ENCODE measurements at places on chromosomes 1 and 21.

DNA sequence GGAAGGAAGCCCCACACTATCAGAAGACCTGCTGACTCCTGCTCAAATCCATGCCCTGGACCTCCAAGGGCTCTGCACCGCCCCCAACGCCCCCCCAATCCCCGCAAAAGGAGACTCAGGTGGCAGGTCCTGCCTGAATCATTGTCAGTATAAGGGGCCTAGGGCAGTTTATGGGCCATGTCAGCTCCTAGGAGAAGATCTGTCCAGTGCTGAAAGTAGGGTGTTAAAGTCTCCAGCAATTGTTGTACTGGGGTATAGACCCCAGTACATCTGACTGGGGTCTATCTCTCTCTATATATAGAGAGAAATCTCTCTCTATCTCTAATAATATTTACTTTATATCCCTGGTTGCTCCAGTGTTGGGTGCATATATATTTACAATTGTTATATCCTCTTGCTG lies 12.1 kb upstream of the OLIG2 start:
- DNase-seq, result peak; percentile 35

DNA sequence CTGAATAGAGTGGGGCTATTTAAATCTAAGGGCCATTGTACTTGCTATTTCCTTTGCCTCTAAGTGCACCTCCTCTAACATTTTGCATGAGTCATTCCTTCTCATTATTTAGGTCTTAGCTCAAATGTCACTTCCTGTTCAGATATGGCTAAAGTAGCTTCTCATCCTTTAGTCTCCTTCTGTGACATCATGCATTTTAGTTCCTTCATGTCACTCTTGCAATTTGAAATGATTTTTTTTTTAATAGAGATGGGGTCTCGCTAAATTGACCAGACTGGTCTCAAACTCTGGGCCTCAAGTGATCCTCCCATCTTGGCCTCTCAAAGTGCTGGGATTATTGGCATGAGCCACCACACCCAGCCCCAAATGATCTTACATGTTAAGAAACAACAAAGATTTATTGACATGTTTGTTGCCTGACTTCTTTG lies 6.6 kb downstream of the TBX19 start:
- DNase-seq, result peak; percentile 64

GRCh38 chr1:9062846-9063245 lies 6.6 kb downstream of the SLC2A5 start:
- DNase-seq, result no peak

DNA sequence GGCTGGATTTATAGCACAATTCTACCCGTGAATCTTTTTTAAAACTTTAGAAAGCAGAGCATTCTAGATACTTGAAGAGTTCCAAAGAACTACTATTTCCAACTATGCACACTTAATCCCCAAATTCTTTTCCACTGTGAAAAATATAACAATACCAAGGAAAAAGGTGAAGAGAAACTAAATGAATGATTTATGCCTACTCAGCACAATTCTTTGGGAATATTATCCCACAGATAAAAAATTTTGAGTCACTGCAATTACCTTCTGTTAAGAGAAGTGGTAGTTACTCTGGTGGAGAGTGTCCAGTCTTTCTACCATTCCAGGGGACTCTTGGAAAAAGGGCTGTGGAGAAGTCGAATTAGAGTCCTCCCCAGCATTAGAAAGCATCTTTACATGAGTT lies 39.2 kb downstream of the ERO1B start:
- no peak for DNase-seq

DNA sequence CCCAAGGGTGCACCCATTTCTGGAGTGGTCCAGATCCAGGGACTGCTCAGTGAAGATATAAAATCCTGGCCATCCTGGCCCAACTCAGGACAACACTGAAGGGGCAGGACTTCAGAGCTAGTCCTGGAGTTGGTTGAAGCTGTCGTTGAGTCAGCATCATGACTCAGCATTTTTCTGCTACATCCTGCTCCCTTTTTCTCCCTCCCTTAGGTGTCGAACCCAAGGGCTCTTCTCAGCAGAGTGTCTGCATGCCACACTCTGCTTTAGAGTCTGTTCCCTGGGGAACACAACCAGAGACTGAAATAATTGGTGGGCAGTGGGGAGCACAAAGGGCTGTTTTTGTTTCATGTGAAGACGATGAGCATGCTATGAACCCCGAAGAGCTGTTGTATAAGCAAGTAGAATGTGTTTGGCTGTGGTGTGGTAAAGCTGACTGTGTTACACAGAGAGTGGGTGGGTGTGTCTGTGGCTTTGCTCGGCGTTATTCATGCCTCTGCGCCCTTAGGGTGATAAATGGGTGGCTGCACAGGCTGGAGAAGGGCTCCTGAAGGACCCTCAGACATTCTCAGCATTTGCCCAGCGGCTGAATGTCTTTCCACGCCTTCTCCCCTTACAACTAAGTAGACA lies 167.2 kb downstream of the CYYR1 start:
- DNase-seq, result peak; percentile 18

- peak; percentile 22 for DNase-seq
Measured at GRCh38 chr1:100360790-100361510, 8.6 kb downstream of the CDC14A start.

DNA sequence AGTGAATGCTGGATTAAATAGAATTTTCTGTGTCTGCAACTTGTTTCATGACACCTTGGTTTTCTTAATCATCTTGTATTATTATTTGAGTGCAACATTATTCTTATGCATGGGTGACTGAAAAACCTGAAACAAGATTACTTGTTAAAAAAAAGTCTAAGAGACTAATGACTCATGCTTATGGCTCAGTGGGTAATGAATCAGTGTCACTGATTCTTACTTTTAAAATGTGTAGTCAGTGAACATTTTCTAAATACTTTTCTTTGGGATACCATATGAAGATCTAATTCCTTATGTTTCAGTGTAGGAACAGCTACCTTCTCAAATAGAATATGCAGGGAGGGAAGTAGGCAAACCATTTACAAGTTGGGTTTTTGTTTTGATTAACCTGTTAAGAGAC lies 65.5 kb downstream of the PRKAA2 start:
- DNase-seq, result no peak

- no peak for DNase-seq
Measured at GRCh38 chr1:45531873-45532272, 10.2 kb upstream of the PRDX1 start.

DNA sequence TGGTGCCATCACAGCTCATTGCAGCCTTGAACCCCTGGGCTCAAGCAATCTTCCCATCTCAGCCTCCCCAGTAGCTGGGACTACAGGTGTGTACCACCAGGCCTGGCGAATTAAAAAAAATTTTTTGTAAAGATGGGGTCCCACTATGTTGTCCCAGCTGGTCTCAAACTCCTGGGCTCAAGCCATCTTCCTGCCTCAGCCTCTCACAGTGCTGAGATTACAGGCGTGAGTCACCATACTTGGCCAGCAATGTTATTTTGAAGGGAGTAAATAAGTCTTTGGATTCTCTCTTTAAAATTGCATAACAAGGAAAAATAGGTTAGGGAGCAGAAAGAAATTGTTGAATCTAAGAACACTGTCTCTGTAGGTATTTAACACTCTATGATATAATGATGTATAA lies 111.3 kb downstream of the RPS6KC1 start:
- DNase-seq, result no peak

GRCh38 chr1:175338387-175339135 lies 146.0 kb upstream of the KIAA0040 start:
- peak; percentile 11 for DNase-seq

DNA sequence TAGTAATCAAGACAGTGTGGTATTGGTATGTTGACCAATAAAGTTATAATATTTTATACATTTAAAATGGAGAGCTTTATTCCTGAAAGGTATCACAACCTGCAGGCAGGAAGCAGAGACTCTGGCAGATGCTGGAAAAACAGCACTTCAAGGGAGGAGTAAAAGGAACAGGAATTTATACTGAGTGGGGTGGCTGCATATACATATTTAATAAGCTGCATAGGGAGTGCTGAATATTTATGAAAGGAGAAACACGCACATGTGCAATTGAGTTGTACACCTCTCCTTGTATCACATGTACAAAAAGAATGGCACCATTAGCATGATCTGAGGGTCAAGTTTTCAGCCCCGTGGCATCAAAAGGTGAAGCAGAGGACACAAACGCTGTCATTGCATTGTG lies 104.9 kb upstream of the PAXBP1 start:
- no peak for DNase-seq

DNA sequence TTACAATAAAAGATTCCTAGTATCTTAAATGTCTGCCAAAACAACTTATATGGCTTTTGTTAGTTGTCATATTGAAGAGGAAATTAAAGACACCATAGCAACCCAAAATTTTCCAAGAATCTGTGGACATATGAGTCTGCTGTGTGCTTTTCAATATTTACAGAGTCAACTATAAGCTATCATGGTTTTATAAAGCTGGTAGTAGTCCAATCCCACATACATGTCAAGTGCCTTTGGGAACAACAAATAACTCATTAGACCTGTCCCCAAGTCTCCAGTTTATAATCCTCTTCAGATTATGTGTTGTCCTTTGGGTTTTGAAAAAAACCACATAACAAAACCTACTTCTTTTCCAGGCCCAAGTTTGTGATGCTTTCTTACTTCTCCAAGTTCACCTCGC lies 293.8 kb upstream of the USP25 start:
- DNase-seq, result no peak

- no peak for DNase-seq
Measured at GRCh38 chr1:7302873-7303272, 468.2 kb upstream of the VAMP3 start.

GRCh38 chr1:3670823-3671265 lies 18.5 kb downstream of the TP73 start:
- DNase-seq, result no peak

- no peak for DNase-seq
Measured at GRCh38 chr1:43558346-43558841, 27.7 kb downstream of the PTPRF start.

- peak; percentile 61 for DNase-seq
Measured at GRCh38 chr1:150262388-150263320, 5.1 kb downstream of the CA14 start.

- no peak for DNase-seq
Measured at GRCh38 chr1:64838486-64838885, 93.6 kb downstream of the RAVER2 start.

DNA sequence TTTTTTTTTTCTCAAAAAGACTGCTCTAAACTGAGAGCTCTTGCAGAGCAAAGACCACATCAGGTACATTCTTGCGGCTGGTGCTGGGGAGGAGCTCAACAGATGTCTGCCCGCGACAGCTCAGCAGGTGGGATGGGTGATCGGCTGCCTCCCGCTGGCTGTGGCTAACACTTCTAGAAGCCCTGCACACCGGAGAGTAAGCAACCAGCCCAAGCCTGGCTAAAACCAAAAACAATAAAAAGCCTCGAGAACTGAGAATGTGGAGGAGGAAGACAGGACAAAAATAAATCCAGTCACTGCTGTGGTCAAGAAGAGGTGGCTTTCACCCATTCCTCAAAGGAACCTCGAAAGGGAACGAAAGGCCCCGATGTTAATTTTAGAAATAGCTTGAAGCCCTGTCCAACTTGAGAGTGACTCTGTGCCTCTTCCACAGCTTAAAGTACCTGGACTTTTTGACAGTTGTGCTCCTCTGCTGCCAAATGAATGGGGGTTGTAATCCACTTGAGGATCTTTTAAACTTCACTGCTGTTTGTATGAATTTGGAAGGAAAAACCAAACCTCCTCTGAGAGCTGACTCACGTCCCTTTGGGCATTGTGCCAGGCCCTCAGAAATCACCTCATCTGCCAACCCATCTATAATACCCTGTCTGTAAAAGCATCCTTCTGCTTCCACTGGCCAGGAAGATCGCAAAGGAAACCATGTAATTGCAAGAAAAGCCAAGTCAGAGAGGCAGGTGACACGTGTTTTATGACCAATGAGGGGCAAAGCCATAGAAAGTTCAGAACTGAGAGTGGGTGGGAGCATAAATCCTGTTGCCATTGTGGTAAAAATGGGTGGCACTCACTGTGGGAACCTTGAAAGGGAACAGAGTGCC lies 78.6 kb downstream of the KCNN3 start:
- no peak for DNase-seq

DNA sequence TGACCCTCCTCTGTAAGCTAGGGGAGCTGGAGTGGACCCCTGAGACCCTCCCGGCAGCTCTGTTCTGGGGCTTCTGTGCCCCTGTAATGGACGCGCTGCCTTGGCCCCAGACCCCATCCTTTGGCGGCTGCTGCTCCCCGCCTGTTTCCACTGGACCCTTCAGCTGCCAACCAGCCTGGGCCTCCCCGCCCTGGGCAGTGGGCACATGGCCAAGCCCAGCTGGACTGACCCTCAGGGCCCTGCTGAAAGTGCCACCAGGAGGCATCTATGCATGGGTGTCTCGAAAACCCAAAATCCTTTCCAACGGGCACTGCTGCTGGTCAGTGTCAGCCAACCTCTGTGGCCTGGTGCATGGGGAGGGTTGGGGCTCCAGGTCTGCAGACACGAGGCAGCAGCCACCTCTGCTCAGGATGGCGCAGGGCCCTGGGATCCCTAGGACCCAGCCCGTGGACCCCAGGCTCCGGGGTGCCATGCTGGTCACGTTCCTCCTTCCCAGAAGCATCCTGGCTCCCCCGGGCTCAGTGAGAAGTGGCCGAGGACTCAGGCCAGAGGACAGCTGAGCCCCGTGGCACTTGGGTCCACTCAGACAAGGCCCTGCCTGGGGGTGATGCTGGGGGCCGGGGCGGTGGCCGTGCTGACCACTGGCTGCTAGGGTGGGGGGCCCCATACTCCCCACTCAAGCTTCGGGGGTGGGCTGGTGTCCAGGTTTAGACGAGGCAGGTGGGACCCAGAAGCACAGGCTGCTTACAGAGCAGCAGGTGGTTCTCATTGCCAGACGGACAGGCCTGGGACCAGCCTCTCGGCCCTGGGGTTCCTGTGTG lies 46.9 kb downstream of the SLX9 start:
- DNase-seq, result no peak

- DNase-seq, result no peak
Measured at GRCh38 chr1:204359474-204360255, at the start of gene PLEKHA6. Gene PLEKHA6 (minus strand): TSS chr1:204359929. CDS start chr1:204273727, 86,202 bp downstream.

DNA sequence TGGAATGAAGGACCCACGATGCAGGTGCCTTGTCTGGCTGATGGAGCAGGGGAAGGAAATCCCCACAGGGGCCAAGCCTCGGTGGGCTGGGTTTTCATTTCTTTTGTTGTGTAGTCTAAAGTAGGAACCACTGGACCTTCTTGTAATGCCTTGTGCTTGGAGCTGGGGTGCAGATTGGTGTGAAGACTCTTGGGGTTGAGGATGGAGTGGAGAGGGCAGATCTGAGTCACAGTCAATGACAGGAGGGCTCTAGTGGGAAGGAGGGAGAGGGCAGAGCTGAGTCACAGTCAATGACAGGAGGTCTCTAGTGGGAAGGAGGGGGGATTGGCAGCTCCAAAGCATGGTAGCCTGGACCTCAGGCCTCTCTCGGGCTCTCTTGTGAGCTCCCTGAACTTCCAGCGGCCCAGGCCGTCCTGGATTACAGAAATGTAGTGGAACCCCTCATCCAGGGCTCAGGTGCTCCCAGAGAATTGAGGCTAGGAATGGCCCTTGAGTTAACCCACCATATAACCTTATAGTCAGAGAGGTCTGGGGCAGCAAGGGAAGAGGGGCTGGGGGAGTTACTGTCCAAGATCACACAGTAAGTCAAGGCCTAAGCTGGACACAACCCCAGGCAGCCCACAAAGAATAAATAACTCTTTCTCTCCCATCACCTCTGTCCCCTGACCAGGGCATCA lies 313.8 kb downstream of the MATN1 start:
- DNase-seq, result no peak
